ENCODE measurements at places on chromosomes 11 and 22. TPM values are rescaled to one million over a fixed set of nuclear protein-coding genes. Genes with fewer than 3 reads are reported as not detected.

GGTLC2 gene
- total RNA-seq: 0.31 TPM

IL18 gene
- 0.29 TPM for total RNA-seq

NCAM1 gene
- total RNA-seq: 141 TPM

GRCh38 chr22:23137905-23138561, 3.8 kb downstream of the RSPH14 start:
- no peak overlapping the region for H3K27ac ChIP-seq
- no peaks in the 10 kb centered on the region for H3K27me3 ChIP-seq
- DNase-seq: no peak
- H3K4me3 ChIP-seq: no peak overlapping the region

DNA sequence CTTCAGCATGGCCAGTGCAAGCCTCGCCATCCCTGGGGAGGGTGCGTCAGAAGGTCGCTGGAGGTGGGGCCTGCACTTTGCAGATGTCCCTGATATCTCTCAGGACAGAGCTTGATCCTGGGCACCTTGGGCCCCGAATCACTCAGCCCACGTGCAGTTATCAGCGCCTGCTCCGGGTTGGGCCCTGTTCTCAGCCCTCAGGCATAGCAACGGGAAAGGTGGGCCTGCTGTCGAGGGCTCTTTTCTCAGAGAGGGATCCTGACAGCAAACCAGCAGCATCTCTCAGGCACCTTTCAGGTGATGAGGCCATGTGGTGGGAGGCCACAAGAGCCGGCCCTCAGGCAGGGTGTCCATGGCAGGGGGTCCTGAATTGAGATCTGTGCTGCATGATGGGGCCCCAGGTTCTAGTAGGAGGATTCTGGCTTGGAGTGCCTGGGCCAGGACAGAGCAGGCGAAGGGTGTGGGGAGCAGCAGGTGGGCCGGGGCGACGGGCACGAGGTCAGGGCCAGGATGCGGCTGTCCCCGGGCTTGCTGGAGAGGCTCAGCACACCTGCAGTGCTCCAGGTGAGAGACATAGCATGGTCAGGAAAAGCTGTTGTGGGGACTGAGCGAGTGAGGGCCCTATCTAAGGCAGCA, 280.5 kb downstream of the TBC1D22A start:
- DNase-seq: no peak
- H3K27me3 ChIP-seq: no peaks in the 10 kb centered on the region
- peaks cover 8% of the 10 kb centered on the region for H3K36me3 ChIP-seq
- no peak overlapping the region for H3K27ac ChIP-seq

GRCh38 chr11:19441752-19442553, 201.2 kb upstream of the E2F8 start:
- peaks cover 12% of the 10 kb centered on the region for H3K27me3 ChIP-seq
- H3K4me3 ChIP-seq: no peak overlapping the region
- H3K27ac ChIP-seq: peak overlapping the region; percentile 37
- no peaks in the 10 kb centered on the region for H3K36me3 ChIP-seq

DNA sequence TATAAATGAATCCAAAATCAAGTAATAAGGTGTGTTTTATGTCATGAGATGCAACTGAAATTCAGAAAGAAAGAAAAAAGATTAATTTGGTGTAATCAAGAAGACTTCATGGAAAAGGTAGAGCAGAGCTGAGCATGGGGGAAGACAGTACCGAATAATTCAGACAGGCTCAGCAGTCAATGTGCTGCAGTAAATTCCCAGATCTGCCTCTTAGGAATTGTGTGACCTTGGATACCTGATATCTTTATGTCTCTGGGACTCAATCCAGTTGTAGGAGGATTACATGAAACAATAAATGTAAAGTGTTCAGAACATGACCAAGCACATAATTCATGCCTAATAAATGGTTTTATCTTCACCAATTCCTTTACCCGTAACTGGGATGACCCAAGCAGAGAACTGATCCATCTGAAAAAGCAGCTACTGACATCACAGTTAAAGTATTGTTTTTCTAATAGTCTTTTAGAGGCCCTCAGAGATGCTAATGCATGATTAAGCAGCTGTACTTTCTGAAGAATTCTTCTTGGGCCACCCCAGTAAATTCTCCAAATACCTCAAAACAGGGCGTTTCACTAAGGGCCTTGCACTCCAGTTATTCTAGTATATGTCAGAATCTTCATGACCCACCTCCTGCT, 7.8 kb downstream of the MS4A12 start:
- no peak overlapping the region for H3K4me3 ChIP-seq
- H3K27me3 ChIP-seq: peaks cover 3% of the 10 kb centered on the region
- no peak overlapping the region for H3K27ac ChIP-seq
- H3K4me1 ChIP-seq: peaks cover 10% of the 10 kb centered on the region

DNA sequence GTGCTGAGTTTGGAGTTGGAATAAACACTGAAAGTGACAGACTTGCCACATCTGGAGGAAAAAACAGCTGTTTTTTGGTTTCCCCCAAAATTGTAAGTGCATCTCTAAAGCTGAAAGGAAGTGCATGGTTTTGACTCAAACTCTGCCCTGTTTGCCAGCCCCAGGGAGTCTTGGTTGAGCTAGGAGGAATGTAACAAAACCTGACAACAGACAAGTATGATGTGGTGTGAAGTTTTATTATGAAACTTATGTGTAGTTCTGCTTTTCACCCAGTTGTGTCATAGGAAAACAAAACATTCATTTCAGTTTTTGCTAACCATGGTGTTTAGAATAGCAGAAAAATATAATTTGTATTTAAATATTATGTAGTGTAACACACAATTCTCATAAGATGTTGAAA, 31.7 kb upstream of the PDE3B start:
- DNase-seq: no peak
- peaks cover 12% of the 10 kb centered on the region for H3K36me3 ChIP-seq
- H3K4me1 ChIP-seq: peaks cover 7% of the 10 kb centered on the region
- H3K27ac ChIP-seq: no peak overlapping the region

- peaks cover 21% of the 10 kb centered on the region for H3K4me1 ChIP-seq
- no peaks in the 10 kb centered on the region for H3K36me3 ChIP-seq
- H3K4me3 ChIP-seq: no peak overlapping the region
- DNase-seq: no peak
- H3K27me3 ChIP-seq: peaks cover 74% of the 10 kb centered on the region
- H3K27ac ChIP-seq: no peak overlapping the region
These were observed 14.6 kb upstream of the NRGN start for GRCh38 chr11:124724979-124725718.

DNA sequence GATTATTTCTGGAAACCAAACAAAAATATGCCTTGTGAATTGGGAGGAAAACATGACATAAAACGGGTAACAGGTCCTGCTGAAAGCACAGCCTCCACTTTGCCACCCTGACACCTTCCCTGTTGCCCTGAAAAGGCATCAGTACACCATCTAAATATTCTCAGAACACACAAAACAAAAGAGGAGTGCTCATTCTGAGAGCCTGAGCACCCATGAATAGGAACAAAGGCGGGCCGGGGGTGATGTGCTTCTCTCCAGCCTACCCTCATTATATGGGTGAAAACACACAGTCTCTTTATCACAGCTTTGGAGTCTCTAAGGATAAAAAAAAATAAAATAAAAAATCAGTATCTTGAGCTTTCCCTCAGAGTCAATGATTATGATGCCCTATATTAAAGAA, 19.7 kb downstream of the SCUBE2 start:
- H3K27me3 ChIP-seq: peaks cover 35% of the 10 kb centered on the region
- H3K4me1 ChIP-seq: peaks cover 11% of the 10 kb centered on the region
- no peaks in the 10 kb centered on the region for H3K36me3 ChIP-seq
- no peak overlapping the region for H3K4me3 ChIP-seq
- DNase-seq: no peak

GRCh38 chr11:17648528-17648927, 70.8 kb upstream of the MYOD1 start:
- no peaks in the 10 kb centered on the region for H3K4me1 ChIP-seq
- no peak overlapping the region for H3K4me3 ChIP-seq
- DNase-seq: no peak
- H3K27ac ChIP-seq: no peak overlapping the region

- no peak overlapping the region for H3K4me3 ChIP-seq
- peaks cover 9% of the 10 kb centered on the region for H3K27me3 ChIP-seq
- no peaks in the 10 kb centered on the region for H3K36me3 ChIP-seq
- H3K27ac ChIP-seq: no peak overlapping the region
- no peaks in the 10 kb centered on the region for H3K4me1 ChIP-seq
- DNase-seq: no peak
These were observed 34.6 kb upstream of the CEP126 start for GRCh38 chr11:101880222-101880621.

Measured in mesothelial cell of epicardium (in vitro differentiated cells).